Mesothelial cell of epicardium (in vitro differentiated cells): ENCODE measurements at places on chromosomes 13 and 19.

DNA sequence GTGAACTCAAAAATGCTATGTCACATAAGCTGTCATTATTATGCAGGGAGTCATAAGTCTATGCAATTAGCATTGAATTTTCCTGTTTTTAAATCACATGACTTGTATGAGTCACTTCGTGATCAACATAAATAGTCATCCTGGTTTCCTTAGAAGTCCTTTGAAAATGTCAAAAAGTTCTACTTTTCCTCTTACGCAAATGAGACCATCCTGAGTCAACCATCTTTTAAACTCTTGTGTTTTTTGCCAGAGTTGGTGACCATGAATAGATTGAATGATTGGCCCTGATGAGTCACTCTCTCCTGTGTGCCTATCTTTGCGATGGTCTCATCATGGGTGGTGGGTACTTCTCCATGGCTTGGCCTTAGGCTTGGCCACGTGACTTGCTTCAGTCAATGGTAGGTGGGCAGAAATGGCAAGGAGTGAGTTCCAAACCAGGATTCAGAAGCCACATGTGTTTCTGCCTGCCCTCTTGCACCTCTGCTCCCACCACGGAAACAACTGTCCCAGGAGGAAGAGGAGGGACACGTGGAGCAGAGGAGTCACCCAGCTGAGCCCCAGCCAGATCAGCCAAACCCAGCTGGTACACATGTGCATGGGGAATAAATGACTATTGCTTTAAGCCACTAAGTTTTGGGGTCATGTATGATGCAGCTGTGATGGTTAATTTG is 123.5 kb upstream of the CACNA1A start:
- no peak for DNase-seq

- DNase-seq, result no peak
These were observed 3.0 kb upstream of the C19orf81 start for GRCh38 chr19:50646074-50646807.

DNA sequence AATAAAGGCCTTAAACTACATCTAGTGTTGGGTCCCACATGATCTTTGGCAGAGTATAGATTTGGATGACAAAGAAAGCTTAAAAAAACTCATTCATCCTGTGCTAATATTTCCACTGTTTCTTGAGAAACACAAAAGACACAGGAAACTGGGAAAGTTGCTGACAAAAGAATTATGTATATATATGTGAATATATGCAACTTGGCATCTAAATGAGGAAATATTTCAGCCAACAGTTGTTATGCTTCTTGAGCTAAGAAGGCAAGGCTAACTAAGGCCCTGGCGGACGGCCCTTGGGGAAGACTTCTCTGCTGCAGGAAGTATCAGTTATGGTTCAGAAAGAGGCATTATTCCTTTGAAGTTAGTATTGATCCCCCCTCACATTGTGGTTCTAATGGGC is 491.8 kb downstream of the DIAPH3 start:
- no peak for DNase-seq

DNA sequence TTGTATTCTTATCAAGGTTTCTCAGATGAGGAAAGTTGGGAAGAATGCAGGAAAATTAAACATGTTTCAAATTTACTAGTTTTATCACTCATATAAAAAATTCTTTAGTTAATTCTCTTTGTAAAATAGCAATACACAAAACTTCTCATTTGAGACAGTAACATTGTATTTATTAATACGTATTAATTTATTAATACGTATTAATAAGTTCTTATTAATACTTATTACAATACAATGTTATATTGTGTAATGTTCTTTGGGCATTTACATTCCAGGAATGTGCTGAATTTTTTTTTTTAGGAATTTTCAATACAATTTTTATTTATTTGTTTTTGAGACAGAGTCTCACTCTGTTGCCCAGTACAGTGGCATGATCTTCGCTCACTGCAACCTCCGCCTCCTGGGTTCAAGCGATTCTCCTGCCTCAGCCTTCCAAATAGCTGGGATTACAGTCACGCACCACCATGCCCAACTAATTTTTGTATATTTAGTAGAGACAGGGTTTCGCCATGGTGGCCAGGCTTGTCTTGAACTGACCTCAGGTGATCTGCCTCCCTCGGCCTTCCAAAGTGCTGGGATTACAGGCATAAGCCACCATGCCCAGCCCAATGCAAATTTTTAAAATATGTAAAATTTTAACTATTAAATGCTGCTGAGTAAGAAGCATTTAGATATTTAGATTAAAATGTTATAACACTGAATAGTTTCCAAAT is 31.6 kb downstream of the MBNL2 start:
- no peak for DNase-seq

DNA sequence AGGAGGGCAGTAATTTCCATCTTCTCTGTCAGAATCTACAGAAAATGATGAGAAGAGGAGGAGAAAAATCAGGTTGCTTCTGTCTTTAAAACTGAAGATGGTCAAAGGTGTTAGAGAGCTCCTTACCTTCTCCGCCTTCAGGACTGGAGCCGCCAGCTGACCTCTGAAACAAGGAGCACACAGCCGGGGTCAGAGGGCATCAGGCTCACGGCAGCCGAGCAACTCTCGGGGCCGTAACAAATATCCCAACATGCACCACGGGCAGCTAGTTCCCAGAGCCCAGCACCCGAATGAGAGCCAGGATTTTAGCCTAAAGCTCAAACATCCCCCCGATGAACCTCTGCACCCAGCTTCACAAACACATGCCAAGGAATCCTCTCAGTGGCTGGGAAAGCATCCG is 27.6 kb downstream of the CAPS start:
- no peak for DNase-seq

- DNase-seq, result no peak
These were observed 18.2 kb downstream of the EFNB2 start for GRCh38 chr13:106517109-106517847.

DNA sequence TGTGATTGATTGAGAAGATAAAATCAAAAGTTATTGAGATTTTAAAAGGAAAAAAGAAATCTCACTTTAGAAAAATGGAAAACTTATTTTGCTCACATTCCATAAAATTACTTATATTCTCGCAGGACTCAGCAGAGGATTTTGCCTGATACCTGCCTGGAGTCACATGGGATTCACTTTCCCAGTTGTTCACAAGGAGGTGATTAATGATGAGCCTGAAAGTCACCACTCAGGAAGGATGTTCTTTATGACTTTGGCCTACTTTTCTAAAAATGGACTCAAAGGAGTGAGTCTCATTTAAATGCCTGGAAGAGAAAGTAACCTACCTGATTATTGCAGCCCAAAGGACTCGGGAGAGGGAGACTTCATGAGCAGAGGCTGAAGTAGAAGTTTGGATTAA is 34.5 kb upstream of the FAM216B start:
- DNase-seq, result no peak

DNA sequence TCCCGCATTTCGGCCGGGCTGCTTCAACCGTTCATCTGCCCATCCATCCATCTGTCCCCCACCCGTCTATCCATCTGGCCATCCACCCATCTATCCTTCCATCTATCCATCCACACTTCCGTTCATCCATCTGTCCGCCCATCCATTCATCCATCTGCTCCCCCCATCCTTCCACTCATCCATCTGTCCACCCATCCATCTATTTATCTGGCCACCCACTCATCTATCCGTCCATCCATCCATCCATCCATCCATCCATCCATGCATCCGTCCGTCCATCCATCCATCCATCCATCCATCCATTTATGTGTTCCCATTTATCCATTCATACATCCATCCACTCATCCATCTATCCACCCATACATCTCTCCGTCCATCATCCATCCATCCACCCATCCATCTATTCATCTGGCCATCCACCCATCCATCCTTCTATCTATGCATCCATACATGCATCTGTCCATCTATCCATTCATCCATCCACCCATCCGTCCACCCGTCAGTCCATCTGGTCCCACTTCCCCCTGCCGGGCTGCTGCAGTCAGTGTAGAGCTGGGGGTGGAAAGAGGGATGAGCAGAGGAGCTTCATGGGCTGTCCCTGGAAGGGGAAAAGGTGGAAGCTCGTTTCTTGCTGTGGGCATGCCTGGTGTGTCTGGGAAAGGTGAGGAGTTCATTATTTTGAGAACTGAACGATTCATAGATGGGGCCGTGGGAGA is 722 bp downstream of the HSD11B1L start:
- DNase-seq, result no peak

GRCh38 chr13:76271728-76272232 is 614.4 kb downstream of the KCTD12 start:
- DNase-seq, result no peak

- no peak for DNase-seq
These were observed 10.0 kb upstream of the ATP12A start for GRCh38 chr13:24670174-24670573.

DNA sequence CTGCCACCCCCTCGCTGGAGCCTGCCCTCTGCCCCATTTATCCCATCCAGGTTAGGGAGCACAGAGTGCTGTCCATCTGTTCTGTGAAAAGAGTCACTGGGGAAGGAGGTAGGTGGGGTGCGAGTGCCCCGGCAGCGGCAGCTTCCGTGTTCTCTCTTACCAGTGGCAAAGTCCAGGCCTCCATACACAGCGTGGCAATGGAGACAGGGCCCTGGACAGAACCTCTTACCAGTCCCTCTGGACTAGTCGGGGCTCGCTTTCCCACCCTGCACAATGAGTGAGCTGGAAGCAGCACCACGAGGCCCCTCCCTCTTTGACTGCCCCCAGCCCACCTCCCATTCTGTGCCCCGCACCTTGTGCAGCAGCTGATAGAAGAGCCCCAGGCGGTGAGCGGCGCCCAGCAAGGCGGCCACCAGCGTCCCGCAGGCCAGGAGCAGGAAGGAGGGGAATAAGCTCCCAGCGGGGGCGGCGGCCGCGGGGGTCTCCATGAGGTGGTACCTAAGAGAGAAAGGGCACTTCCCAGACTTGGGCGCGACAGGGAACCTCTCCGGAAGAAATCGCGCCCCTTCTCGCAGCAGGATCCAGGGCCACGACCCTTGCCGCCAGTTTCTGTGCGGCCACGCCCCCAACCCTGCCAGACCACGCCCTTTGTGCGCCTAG is 17.5 kb downstream of the SYDE1 start:
- peak; percentile 58 for DNase-seq

DNA sequence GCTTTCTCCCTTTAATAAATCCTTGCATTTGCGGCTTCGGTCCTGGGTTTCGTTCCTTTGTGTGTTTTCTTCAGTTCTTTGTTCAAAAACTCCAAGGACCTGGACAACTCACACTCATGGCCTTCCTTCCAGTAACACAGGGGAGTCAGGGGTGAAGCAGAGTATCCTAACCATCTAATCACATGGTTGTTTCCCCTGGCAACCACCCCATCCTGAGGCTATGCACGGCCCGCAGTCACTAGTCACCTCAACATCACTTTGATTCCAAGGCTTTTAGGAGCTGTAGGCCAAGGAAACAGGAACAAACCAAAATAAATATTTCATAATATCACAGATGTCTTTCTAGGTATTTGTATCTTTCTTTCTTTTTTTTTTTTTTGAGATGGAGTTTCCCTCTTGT is 28.9 kb downstream of the ZNF101 start:
- no peak for DNase-seq

- no peak for DNase-seq
These were observed 10.1 kb downstream of the ZNF714 start for GRCh38 chr19:21092109-21092508.

GRCh38 chr13:63124863-63125262 is 1709.2 kb upstream of the PCDH20 start:
- no peak for DNase-seq

DNA sequence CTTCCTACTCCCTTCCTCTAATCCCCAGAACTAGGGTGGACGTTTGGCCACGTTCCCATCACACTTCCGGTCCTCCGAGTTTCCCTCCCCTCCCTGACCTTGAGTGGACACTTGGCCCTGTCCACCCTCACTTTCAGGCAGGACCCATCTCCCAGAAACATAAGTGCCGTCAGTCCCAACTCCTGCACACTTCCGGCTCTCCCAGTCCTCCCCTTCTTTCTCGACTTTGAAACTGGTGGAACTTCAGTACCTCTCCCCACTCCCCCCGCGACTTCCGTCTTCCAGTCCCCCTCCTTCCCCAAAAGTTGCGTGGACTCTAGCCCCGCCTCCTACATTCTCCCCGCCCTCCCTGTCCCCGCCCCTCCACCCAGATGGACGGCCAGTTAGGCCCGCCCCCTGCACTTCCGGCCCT is 278 bp upstream of the ZNF274 start:
- DNase-seq, result no peak

- DNase-seq, result no peak
These were observed 511.0 kb upstream of the HTR2A start for GRCh38 chr13:47407808-47408207.

- DNase-seq, result no peak
These were observed 42.5 kb downstream of the DNM2 start for GRCh38 chr19:10760273-10760944.

GRCh38 chr19:34165295-34165738 is 7.0 kb upstream of the LSM14A start:
- DNase-seq, result no peak

- no peak for DNase-seq
These were observed 26.8 kb upstream of the MED4 start for GRCh38 chr13:48121733-48122132.

GRCh38 chr13:77784515-77784914 is 87.0 kb downstream of the SLAIN1 start:
- DNase-seq, result no peak

GRCh38 chr13:46134961-46135522 is 30.2 kb upstream of the CPB2 start:
- no peak for DNase-seq

GRCh38 chr13:37406031-37406430 is 192.5 kb downstream of the POSTN start:
- no peak for DNase-seq

DNA sequence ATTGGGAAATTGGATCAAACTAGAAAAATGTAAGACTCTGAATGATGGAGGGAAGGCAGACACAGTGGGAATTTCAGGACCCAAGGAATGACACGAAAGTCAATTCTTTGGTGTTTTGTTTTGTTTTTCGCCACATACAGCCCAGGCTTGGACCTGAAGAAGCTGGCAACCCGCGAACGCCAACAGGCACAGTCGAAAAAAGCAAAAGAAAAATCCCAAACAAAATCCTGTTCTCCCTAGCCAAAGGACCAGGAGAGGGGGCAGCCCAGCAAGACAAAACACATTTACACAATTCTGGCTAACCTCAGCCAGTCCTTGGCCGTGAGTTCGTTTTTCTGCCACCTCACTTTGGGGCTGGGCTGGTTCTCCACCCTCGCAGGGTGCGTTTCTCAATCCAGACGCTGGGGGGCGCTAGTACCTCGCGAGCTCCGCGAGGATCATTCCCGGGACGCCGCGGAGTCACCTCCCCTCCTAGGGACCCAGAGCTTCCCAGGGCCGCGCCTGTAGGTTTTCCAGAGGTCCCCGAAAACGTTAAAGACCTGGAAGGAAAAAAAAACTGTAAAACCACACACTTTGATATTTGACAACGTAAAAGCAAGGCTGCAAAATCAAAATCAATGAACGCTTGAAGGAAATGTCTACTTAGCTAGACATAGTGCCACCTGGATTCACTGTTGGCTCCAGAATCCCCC is 34.9 kb upstream of the TPM4 start:
- DNase-seq, result peak; percentile 93

DNA sequence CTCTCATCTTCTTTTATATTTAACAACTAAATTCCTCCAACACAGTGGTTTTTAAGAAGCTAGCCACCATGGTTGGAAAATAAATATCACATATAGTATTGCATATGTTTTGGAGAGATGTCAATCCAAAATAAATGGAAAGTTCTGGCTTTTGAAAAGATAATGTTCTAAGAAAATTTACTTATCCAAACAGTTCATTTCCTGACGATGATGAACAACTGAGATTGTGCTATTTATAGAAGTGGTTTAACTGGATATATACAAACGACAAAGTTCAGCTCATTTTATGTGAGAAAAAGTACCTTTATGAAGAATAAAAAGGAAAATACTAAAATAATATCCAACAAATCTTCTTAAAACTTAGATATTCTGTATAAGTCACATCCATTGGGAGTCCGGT is 174.7 kb downstream of the MZT1 start:
- no peak for DNase-seq

GRCh38 chr19:7985481-7985911 is 19.9 kb downstream of the ELAVL1 start:
- no peak for DNase-seq
